NCI-H526 treated with DMSO at 0.1 percent for 48 hours (cell line): ENCODE measurements at places on chromosomes 6 and 20.

GRCh38 chr20:43430265-43431133 lies 27.2 kb upstream of the SRSF6 start:
- no peak for DNase-seq

- no peak for DNase-seq
These were observed 66.3 kb upstream of the CD93 start for GRCh38 chr20:23152308-23152892.

DNA sequence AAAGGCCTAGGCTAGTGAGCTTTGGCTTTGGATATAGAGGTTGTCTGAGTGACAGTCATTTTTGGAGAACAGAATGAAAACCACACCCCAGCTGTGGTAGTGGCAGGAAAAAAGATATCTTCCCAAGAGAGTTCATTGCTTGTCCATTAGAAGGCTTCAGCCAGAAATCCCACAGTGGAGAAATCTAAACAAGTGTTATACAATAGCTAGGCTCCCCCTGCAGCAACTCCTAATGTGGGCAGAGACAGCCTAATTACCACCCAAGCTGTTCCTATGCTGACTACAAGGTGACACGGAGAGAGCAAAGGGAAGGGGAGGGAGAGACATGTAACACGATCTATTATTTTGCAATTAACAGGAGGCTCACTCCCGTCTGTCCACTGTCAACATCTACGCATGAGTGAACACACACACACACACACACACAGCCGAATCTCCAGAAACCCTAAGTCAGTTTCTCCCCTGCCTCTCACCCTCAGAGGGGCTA lies 147.5 kb upstream of the TCF21 start:
- DNase-seq = peak; percentile 13

GRCh38 chr6:3569816-3570215 lies 113.0 kb upstream of the SLC22A23 start:
- no peak for DNase-seq

DNA sequence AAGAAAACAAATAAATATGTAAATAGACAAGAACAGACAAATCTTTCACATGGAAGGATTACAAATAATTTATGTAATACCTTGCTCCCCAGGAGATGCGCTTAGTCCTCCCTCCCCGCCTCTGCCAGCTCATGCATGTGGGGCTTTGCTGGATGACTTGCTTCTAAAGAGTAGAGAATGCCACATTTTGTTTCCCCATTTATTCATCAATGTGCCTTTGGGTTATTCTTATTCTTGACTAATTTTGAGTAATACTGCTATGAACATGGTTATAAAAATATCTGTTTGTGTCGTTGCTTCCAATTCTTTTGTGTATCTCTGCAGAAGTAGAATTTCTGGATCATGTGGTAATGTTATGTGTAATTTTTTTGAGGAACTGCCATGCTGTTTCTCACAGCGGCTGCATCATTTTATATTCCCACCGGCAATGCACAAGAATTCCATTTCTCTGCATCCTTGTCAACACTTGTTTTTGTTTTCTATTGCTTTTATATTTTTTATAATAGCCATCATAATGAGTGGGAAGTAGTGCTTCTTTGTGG lies 23.8 kb upstream of the DUSP22 start:
- no peak for DNase-seq

- DNase-seq = no peak
These were observed 17.4 kb downstream of the MDFI start for GRCh38 chr6:41655646-41656001.
